GM23338 (cell line): ENCODE measurements at places on chromosomes 2 and 18.

DNA sequence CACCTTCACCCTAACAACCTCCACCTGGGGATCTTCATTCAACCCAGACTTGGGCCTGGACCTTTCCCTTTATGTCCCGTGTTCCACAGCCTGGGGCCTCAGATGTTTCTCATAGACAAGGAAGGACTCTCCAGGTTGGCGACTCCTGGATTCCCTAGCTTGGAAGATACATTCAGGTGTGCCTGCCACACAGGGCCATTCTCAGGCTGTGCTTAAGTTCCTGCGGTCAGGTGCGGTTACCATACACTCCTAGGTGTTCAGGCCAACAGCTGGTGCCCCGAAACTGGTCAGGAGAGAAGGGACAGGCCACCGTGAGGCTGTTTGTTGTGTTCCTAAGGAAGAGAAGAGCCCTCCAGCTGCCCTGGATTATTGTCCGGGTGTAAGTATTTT is 15.6 kb downstream of the SLC4A3 start:
- no peak for DNase-seq

DNA sequence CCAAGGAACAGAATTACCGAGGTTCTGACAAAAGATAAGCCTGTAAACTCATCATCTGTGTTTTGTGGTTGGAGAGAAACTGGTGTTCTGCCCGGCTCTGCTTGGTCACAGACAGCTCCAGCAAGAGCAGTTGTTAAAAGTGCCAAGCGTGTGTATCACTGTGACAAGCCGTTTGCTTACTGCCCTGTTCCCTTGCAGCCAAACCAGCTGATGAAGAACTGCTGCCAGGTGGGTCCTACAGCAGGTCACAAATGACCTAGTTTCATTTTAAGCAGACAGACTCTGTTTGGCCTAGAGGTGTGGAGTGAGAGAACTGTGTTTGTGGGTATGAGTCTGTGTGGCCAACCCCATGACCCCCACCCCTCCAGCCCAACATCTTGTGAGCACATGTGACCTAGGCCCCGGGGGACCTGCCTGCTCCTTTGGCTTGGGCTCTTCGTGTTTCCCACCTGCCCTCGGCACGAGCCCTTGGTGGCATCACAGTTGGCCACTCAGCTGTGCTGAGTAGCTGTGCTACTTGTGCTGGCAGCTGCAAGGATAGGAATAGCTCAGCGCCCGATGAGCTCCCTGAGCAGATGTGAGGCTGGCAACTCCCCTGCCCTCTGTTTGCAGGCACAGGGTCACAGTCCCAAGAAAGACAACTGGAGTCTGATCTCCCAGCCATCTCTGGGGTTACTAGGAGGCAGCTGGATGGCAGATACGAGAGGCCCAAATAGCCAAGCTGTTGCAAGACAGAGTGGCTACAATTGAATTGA is 9.7 kb downstream of the OXER1 start:
- no peak for DNase-seq

DNA sequence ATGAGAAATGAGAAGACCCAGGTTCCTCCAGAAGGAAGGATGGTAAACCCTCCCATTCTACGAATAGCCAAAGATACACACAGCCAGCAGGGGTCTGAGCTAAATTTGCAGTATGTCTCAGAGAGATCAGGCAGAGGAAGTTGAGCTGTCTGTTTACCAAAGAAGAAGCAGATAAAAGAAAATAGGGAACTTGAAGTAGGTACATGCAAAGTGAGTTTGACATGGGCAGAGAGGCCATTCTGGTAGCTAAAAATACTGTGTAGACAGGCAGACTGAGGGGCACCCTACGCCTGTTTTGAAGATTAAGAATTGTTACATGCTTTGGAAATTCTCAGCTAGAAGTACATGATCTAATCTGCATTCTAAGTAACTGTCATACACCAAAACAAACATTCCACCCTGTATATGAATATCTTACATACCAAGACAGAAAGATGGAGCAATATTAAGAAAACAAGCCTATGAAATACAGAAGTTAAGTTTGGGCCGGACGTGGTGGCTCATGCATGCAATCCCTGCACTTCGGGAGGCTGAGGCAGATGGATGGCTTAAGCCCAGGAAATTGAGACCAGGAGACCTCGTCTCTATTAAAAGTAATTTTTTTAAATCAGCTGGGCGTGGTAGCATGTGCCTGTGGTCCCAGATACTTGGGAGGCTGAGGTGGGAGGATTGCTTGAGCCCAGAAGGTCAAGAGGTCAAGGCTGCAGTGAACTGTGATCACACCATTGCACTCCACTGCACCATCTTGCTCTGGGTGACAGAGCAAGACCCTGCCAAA is 157.9 kb downstream of the ANKRD44 start:
- DNase-seq = no peak

GRCh38 chr2:45241061-45241561 is 231.9 kb upstream of the SIX2 start:
- DNase-seq = no peak

GRCh38 chr2:172211512-172211911 is 108.8 kb upstream of the DLX2 start:
- no peak for DNase-seq

DNA sequence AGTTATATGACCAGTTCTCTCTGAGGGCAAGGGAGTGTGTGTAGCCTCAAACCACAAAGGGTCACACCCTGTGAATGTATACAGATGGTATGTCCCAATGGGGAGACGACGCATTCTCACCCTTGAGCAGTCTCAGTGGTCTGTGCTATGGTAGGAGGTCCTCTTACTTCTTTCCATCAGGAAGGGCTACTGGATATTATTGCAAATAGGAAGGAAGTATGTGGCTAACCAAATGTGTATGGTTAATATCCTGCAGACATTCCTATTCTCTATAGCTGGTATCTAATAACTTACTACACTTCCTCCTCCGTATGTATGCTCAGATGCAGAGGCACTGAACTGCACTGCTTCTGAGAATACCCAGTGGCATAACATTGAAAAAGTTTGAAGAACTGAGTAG is 306.7 kb upstream of the CCDC68 start:
- DNase-seq = no peak

DNA sequence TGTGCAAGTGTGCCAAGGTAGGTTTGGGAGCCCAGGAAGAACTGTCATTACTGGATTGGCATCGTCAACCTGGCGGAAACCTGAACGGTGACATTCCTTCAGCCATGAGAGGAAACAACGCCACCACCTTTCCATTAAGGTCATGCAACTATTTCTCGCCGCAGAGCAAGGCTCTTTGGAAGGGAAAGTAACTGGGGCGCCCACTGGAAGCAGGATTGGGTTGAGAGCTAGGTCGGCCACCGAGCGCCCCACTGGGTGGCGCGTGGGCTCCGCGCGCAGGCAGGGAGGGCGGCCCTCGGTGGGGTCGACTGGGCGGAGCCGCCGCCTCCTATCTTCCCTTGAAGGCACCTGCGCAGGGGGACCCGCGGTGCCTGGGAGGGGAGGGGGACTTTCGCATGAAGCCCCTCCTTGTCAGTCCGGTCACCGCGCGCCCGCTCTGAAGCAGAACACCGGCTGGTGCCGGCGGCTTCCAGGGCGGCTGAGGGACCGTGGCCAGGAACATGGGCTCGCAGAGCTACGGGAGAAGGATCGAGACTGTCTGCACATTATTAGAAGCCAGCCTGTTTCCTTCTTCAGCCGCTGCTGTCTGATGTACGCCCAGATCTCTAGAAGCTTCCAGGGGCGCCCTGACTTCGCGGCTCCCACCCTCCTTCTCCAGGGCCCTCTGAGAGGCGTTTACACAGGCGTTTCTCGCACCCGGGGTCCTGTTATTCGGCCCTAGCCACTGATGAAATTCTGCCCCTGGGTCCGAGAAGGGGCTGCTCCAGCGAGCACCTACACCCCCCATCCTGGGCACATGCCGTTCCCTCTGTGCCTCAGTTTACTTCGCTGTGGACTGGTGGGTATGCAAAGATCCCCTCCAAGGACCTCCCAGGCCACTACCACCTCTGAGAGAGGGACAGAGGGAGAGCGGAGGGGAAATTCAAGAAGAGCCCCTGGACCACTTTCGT is 27.3 kb upstream of the MAL start:
- peak; percentile 62 for DNase-seq

- DNase-seq = no peak
These were observed 1118.7 kb downstream of the SUCLG1 start for GRCh38 chr2:83340424-83340823.

DNA sequence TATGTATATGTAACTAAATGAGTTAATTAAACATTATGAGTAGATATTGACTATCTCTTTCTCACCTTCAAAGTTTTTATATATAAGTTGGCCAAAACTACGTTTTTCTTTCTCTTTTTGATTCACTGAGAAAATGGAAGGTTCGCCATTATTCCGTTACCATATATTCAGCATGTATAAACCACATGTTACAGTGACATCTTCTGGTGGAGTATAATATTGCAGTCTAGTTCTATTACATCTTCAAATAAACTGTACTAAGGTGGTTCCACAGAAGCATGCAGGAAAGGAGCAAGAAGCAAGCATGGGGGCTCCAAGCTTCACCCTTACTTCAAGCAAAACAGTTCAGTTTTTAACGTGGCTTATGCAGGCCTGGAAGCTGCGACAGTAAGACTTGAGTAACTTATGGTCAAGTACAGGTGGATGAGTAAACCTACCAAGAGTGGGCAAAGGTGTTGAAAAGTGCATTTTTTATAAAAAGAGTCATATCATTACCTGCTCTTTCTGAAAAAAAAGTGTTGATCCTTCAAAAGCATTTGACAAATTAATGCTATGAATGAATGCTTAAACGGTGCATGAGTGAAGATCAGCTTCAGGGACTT is 129.8 kb upstream of the RAB6C start:
- DNase-seq = peak; percentile 82
